ENCODE measurements at places on chromosomes 13 and 19.

DNA sequence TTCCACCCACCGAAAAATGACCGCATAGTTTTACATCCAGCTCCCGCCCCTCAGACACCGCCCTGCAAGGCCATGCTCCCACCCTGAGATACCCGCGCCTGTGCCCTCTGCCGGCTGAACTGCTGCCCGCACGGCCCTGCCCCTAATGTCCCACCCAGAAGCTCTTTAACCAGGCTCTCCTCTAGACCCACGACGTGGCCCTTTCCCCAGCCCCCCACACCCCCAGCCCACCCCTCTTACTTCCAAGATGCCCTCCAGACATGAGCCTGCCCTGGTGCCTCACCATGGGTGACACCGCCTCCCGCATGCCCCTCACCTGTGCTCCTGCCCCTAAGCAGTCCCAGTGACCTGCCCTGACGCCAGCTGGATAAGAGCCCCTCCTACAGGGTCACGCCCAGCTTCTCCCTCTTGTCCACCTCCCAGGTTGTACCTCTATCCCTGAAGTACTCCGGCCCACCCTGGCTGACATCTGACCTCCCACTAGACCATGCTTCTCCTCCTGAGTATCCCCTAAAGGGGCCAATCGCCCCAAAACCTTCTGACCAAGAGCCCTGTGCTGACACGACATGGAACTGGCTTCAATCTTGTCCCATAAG, 51.2 kb downstream of the COLGALT1 start:
- DNase-seq, result no peak

GRCh38 chr13:98483601-98484288, 93.2 kb downstream of the STK24 start:
- DNase-seq, result peak; percentile 87

- peak; percentile 30 for DNase-seq
These were observed 33.1 kb downstream of the CEBPG start for GRCh38 chr19:33406521-33407139.

GRCh38 chr19:2207991-2208860, 27.9 kb downstream of the PLEKHJ1 start:
- DNase-seq, result no peak

- no peak for DNase-seq
These were observed 50.3 kb downstream of the SPRY2 start for GRCh38 chr13:80290591-80290990.

- no peak for DNase-seq
These were observed 251.0 kb downstream of the UQCRFS1 start for GRCh38 chr19:28961772-28962500.

- DNase-seq, result no peak
These were observed 7.7 kb downstream of the N4BP2L2 start for GRCh38 chr13:32530841-32531253.

GRCh38 chr19:13428352-13428751, 77.9 kb downstream of the CACNA1A start:
- DNase-seq, result no peak

GRCh38 chr13:83153848-83154247, 728.4 kb downstream of the SLITRK1 start:
- no peak for DNase-seq
